ENCODE measurements at places on chromosomes 2 and 18.

GRCh38 chr2:10289891-10290290 is 12.8 kb upstream of the HPCAL1 start:
- DNase-seq, result no peak

DNA sequence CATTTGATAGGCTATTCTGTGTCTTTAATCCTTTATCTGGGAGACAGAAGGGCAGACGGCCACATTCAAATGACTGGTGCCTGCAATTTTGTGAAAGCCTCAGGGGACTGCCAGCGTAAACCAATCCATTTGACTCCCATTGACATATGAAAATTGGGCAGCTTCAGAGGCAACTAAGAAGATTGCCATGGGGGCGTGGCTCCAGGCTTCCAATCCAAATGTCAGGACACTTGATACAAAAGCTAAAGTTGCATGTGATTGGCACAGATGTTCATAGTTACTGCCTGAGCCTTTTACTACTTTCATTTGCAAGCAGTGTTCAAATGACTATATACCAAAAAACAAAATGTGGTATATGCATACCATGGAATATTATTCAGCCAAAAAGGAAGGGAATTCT is 42.0 kb downstream of the SPC25 start:
- no peak for DNase-seq

DNA sequence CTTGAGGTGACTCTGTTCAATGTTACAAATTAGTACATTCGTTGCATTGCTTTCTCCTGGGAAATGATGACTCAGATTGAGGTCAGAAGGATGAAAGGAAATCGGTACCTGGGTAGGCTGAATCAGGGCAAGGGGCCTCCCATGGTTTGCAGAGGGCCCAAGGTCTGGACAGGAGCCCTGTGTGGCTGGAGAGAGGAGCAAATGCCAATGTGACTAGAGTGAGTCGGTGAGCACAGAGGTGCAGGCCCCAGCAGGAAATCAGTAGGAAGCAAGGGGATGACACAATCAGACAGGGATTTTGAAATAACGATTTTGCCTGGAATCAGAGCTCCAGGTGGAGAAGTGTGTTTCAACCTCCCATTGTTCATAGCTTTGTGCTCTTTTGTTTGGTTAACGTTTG is 118.9 kb downstream of the CCDC102B start:
- peak; percentile 1 for DNase-seq

DNA sequence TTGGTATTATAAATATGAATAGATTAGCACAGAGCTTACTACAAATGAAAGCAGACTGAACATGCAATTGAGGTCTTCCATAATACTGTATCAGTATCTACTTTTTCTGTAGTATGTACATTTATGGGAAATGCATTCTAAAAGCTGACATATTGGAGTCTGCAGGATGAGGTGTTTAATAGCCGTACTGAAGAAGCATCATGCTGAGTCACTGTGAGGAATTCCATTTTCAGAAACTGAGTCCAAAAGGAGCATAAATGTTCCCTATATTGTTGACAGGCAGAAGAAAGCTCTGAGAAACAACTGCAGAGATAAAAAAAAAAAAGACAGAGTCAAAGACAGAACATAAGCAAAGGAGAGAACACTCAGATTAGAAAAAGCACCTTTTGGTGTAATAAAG is 366.7 kb upstream of the SPHKAP start:
- DNase-seq, result no peak

DNA sequence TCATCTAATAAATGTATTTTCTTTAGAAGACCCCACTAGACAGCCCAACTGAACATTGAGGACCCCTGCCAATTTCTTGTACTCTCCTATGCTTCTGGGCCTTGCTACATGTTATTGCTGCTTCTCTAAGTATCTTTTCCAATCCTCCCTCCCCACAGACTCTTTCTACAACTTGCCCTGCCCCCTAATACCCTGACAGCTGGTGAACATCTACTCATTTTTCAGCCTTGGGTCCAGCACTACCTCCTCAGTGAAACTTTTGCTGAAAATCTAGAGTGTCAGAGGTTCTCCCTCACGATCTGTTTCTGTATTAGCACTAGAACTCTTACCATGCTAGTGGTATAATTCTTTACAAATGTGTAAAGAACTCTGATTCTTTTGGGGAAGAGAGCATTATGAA is 106.8 kb upstream of the SIX3 start:
- no peak for DNase-seq

GRCh38 chr2:197675711-197676188 is 363 bp upstream of the RFTN2 start:
- no peak for DNase-seq

DNA sequence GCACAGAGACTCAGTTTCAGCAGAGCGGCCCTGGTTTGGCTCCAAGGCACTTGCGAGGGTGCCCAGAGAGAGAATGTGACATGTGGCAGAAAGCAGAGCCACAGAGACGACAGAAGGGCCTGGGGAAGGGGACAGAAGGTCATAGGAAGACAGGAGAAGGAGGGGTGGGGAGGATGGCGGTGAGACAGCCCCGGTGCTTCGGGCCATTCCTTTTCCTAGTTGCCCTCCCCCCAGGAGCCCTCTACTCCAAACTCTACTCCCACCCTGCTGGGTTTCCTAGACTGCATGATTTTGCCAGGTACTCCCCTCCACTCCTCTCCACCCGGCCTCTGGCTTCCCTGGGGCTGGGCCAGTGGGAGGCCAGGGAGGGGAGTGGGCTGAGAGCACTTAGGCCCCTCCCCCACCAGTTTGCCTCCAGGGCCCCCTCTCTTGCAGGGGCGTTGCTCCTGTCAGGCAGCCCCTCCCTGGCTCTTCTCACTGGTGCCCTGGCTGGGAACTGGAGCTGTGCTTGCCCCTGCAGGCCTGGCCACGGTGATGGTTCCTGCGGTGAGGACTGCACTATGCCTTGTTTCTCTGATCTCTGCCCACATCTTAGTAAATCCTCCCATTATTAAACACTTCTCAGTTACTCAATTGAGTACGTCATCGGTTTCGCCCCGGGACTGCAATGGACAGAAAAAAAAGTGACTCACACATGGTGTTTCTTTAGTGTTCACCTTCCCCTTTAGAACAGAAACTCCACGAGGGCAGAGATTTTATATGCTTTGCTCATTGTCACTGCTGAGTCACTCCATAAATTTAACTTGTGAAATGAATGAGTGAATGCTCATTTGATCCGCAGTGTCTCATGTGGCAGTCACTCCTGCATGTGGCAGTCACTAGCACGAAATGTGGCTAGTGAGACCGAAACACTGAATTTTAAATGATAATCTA is 58.7 kb upstream of the SP3 start:
- no peak for DNase-seq

GRCh38 chr2:15053542-15053941 is 421.0 kb downstream of the LRATD1 start:
- no peak for DNase-seq

- no peak for DNase-seq
Observed at GRCh38 chr2:134141598-134142340, 112.1 kb upstream of the MGAT5 start.

DNA sequence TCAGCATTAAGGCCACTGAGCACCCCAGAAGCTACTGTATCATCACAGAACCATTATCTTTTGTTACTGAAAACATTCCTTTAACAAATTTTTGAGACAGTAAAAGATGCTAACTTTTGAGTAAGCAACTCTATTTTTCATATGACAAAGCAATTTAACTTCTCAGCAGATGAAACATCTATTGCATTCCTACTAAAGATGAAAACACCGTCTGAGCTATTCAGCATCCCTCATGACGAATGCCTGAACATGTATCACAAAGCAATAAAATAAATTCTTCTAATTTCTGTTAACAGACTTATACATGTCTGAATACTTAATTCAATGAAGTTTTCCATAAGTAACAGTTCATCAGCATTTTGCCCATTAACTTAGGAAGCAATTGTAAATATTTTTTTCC is 23.9 kb downstream of the CHN1 start:
- no peak for DNase-seq

GRCh38 chr2:217875138-217875537 is 127.7 kb downstream of the TNS1 start:
- DNase-seq, result no peak

DNA sequence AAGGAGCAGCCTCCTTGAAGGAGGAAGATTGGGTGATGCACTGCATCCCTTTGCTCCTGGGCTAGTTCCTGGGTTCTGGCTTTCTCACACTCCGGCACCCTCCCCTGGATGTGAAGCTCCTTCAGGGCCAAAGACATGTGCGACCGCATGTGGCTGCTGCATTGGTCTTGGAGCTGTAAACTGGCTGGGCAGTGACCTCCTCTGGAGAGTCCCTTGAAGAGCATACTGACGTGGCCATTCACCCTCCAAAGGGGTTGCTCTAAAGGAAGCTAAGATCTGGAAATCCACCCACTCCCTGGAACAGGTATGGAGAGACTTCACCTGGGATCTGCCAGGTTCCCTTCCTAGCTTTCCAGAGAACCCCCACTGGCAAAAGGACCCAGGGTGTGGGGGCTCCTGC is 62.1 kb downstream of the TMEM17 start:
- DNase-seq, result no peak

- no peak for DNase-seq
Observed at GRCh38 chr2:168977608-168978007, 53.5 kb downstream of the ABCB11 start.

GRCh38 chr2:168703926-168704325 is 98.5 kb upstream of the NOSTRIN start:
- no peak for DNase-seq

DNA sequence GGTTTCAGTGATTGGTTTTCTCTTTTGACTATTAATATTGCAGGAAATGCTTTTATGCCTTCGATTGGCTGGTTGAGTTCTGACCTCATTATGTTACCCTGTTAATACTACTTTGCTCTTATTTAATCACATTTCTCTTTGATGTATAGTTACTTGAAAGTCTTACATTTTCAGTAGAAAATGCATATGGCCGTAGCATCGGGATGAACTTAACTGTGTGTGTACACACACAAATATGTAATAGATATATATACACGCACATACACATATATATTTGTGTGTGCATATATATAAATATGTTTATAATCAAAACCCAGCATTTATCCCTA is 1.6 kb downstream of the EPC2 start:
- DNase-seq, result no peak

GRCh38 chr2:235219048-235219447 is 267.2 kb downstream of the SH3BP4 start:
- no peak for DNase-seq

DNA sequence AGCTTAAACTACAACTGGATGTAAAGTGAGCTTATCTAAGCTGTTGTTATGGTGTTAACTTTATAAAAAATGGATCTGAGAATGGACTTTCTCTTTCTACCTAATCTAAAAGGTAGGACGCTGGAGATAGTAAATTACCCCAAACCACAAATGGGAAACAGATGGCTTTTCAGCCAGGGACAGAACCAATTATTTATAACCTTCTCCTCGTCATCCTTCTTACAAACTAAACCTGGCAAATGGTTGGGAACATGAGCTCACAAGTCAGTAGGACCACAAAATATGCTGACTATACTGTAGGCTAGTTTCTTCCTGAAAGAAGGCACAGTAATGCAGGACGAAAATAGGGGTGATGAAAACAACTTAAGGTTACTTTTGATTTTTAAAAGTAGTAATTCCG is 32.7 kb upstream of the ZDBF2 start:
- no peak for DNase-seq

DNA sequence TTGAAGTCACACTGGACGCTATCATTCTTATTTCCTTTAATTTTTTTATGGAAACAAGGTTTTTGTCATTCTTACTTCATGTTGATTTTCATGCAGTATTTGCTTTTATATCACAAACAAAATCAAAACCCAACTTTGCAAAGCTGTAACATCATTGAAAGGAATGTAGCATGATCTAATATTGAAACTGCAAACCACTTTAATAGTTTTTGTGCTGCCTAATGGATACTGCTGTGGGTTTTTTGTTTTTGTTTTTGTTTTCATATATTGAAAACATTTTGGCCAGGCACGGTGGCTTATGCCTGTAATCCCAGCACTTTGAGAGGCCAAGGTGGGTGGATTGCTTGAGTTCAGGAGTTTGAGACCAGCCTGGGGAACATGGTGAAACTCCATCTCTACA is 81.6 kb downstream of the MAP2 start:
- no peak for DNase-seq

- DNase-seq, result no peak
Observed at GRCh38 chr2:189305291-189305943, 125.9 kb upstream of the COL5A2 start.

DNA sequence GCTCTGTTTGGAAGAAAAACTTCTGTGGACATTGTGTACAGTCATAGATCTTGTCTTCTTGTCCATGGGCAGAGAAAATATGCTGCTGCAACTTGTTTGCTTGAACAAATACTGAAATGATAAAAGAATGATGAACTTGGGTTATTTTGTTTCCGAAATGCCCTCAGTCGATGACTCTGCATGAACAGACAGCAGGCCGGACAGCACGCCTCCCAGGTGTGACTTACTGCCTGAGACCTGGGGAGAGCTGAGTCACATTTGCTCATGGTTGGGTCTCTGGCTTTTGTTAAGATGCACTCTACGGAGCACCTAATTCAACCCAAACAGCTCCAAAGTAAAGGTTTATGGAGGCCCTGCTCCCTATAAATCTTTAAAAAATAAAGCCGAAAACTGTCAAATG is 262.5 kb downstream of the ZNF521 start:
- no peak for DNase-seq

- DNase-seq, result no peak
Observed at GRCh38 chr2:241036964-241037421, 38.6 kb downstream of the SNED1 start.

- no peak for DNase-seq
Observed at GRCh38 chr2:27839022-27839618, 51.1 kb downstream of the RBKS start.

GRCh38 chr2:97693476-97693875 is 19.9 kb upstream of the ZAP70 start:
- no peak for DNase-seq

DNA sequence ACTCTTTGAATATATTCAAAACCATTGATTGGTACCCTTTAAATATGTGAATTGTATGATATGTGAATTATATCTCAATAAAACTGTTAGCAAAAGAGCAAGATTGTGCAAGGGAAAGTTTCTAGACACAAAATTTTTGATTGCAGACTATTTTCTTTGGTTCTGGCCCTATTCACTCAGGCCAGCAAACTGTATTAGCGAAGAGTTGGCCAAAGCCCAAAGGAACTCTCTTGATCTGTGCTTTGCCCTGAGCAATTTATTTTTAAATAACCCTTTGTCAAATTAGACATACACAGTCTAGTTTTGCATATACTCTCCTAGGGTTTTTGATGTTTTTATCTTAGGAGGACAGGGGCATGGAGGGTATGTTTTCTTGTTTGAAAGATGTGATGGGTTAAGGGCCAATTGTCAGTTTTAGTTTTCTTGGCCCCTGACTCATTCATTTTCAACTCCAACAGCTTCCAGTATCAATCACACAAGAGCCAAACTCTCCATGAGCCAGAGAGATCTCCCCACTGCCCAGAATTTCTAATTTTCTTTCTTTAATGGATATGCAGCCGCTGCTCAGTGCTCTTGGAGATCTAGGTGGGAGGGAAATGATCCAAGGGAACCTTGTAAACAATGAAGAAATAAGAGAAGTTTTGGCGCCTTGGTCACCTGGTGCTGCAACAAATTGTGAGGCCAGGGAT is 231.5 kb downstream of the SRBD1 start:
- DNase-seq, result no peak

GRCh38 chr2:96869281-96869821 is 529 bp downstream of the SEMA4C start:
- no peak for DNase-seq

- no peak for DNase-seq
Observed at GRCh38 chr2:146392631-146393030, 1452.2 kb upstream of the ACVR2A start.

Data from stimulated activated CD4-positive, alpha-beta T cell treated with anti-CD3 and anti-CD28 coated beads, TNF-alpha, amount 100 ng/mL, for 24 hours (primary cell).